Activated CD8-positive, alpha-beta T cell treated with anti-CD3 and anti-CD28 coated beads, Interleukin-2, amount 10 ng/mL, durations not matched to agents 7 days and 5 days (primary cell): ENCODE measurements at places on chromosomes 2 and 18. TPM values are rescaled to one million over a fixed set of nuclear protein-coding genes. Genes with fewer than 3 reads are reported as not detected.

GREB1 gene
- 0.68 TPM for total RNA-seq

EHD3 gene
- 0.05 TPM for total RNA-seq

BCL2L11 gene
- total RNA-seq: 16.5 TPM

VWA3B gene
- not detected for total RNA-seq

CHPF gene
- total RNA-seq: 7.1 TPM

EPHA4 gene
- 1.2 TPM for total RNA-seq

SIX3 gene
- 0.10 TPM for total RNA-seq

CD226 gene
- 47.6 TPM for total RNA-seq

UGT1A3 gene
- not detected for total RNA-seq

TMEM182 gene
- total RNA-seq: 3.1 TPM

POTEI gene
- total RNA-seq: not detected

ANKRD30BL gene
- total RNA-seq: not detected

AOX1 gene
- total RNA-seq: 0.08 TPM

UGT1A4 gene
- not detected for total RNA-seq

MBD2 gene
- 122 TPM for total RNA-seq

TRIM43 gene
- not detected for total RNA-seq

FRZB gene
- total RNA-seq: not detected

KCTD1 gene
- total RNA-seq: 3.0 TPM

CAPN14 gene
- total RNA-seq: not detected

DCC gene
- not detected for total RNA-seq

BMP10 gene
- total RNA-seq: not detected

RFTN2 gene
- not detected for total RNA-seq

ABCB11 gene
- total RNA-seq: not detected
